Cardiac atrium fibroblast (primary cell): ENCODE measurements at places on chromosomes 6 and 20. TPM values are rescaled to one million over a fixed set of nuclear protein-coding genes. Genes with fewer than 3 reads are reported as not detected.

Gene SRMS
- total RNA-seq = not detected in 2 replicates

Gene SLC4A11
- total RNA-seq = 0.72 and 0.81 TPM in 2 replicates

Gene SIRPG
- not detected in 2 replicates for total RNA-seq

Gene VGLL2
- not detected in 2 replicates for total RNA-seq

Gene EYA4
- total RNA-seq = under 0.01 and 0.65 TPM in 2 replicates

Gene LRRN4
- not detected in 2 replicates for total RNA-seq

Gene LRRC1
- 2.7 and 3.2 TPM in 2 replicates for total RNA-seq

Gene MRPL18
- 90.1 and 96.4 TPM in 2 replicates for total RNA-seq

Gene SIRPA
- total RNA-seq = 11.7 and 20.1 TPM in 2 replicates

Gene TRAM2
- total RNA-seq = 130 and 160 TPM in 2 replicates

Gene SPATS1
- total RNA-seq = not detected in 2 replicates

Gene GFOD1
- 14.4 and 18.1 TPM in 2 replicates for total RNA-seq

Gene TM9SF4
- total RNA-seq = 40.8 and 42.9 TPM in 2 replicates

Gene CAGE1
- total RNA-seq = not detected in 2 replicates

Gene COL9A3
- total RNA-seq = 19.7 and 22.5 TPM in 2 replicates
